ENCODE measurements at places on chromosomes 3 and 15.

- DNase-seq: peak; percentile 59
Measured at GRCh38 chr3:170033489-170033888, 4.3 kb upstream of the GPR160 start.

DNA sequence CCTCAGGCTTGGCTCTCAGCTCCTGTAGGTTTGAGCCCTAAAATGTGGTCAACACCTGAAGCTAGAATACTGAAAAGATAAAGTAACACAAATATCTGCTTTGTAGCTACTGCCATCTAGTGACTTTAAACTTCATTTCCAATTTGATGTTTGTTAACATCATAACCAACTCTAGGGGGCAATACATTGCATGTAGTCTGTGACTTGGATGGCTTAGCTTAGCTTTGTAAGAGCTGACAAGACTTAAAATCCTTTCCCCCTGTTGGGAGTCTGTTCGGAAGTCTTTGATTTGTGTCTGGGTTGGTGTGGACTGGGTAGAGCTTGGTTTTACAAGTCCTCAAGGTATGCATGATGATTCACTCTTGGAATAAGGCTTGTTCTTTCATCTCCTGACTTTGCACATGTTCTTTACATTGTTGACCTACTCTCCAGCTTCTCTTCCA, 51.7 kb downstream of the SCN11A start:
- no peak for DNase-seq

- DNase-seq: no peak
Measured at GRCh38 chr3:13473020-13473419, 7.1 kb upstream of the HDAC11 start.

DNA sequence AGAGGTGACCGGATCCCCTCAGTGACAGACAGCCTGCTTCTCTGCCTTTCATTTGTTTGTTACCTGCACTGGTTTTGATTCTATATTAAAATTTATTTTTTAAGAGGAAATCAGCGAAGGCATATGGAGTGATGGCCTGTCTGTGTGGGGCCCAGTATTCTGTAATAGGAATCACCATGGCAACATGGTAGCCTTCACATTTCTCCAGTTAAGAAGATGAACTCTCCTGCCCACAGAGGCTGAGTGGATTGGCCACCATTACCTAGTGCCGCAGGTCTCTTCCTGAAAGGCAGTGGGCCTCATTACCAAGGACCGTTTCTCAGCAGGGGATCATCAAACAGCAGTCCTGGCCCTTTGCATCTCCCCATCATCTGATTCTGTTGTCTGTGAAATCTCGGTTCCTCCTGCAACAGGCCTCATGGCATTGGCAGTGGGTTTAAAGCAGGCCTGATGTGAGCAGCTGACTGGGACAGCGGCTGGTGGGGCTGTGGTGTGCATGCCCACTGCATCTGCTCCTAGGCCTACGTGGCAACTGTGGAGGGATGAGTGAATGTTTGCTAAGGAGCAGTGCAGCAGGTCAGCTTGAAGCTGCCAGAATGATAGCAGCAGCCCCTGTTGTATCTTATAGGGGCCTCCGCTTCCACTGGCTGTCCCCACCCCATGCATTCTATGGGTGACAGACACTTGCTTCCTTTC, 114.5 kb downstream of the CHCHD6 start:
- no peak for DNase-seq

- DNase-seq: no peak
Measured at GRCh38 chr3:107956991-107957900, 133.6 kb downstream of the CD47 start.

GRCh38 chr3:158974904-158975303, 173.1 kb downstream of the MFSD1 start:
- DNase-seq: no peak

DNA sequence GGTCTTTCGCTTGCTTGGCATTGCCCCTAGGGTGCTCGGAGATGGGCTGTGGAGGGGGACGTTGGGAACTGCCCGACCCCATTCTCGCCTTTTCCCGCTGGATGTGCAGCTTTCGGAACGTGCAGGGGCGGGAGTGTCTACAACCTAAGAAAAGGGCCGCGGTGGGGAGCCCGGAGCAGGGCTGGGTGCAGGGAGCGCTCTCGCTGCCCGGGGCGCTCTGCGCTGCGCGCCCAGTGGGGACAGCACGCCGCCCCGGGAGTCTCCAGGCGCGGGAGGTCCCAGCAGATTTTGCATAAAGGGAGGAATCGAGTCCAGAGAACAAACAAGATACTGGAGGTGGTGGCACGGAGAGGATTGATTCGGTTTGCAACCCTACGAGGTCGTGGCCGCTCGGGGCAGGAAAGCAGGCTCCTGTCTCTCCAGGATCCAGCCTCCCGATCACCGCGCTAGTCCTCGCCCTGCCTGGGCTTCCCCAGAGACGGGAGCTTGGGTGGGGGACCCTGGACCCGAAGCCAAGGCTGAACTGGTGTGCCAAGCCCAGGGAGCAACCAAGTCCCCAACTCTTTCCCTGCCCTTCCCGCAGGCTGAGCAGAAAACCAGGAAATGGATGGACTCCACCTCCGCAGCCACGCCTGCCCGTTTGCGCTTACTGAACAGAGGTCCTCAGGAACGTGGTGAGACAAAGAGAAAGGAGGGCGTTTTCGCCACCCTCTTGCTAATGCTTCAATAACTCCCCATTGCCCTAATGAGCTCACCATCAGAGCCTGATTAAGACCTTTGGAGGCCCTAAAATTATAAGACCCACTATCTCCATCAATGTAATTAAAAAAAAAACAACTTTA, 59.7 kb downstream of the NOX5 start:
- no peak for DNase-seq

DNA sequence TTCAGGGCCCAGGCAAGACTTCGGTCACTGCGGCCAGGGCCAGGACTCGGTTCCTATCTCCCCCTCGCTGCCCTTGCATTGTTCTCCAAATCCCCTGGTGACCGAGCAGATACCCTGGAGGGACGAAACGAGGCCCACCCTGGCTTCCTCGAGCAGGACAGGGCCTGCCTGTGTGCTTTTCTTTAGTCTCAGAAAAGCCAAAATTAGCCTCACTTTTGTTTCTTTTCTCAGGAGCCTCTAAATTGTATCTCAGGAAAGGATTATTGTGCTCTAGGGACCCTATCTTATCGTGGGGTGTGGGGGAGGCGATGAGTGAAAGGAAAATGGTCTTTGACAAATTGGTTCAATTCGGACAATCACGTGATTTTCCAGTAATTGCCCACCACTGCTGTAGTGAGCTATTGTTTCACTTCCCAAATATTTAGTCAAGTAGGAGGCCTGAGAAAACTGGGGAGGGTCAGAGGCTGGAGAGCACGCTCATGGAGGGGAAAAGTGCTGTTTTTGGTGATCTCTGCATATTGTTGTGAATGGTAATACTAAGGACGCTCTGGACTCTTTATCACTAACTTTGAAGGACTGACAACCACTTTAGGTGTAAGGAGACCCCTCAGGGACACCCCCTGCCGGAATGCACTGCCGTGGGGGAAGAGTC, 61.6 kb downstream of the TMEM44 start:
- DNase-seq: no peak

DNA sequence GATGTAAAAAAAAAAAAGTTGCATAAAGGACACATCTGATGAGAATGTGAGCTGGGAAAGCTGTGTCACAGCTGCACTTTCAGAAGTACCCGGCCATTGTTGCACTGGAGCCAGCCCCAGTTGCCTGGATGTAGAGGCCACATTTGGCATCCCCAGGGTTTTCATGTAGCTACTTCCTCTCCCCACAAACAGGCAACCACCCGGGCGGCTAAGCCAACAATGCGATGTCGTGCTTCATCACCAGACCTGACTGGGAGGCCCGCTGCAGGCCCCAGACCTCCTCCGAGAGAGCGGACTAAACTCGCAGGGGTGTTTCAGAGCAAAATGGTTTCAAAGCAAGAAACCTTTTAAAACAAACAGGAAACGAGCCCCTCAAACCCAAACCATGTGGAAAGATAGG, 142.3 kb downstream of the TMCO5A start:
- no peak for DNase-seq

DNA sequence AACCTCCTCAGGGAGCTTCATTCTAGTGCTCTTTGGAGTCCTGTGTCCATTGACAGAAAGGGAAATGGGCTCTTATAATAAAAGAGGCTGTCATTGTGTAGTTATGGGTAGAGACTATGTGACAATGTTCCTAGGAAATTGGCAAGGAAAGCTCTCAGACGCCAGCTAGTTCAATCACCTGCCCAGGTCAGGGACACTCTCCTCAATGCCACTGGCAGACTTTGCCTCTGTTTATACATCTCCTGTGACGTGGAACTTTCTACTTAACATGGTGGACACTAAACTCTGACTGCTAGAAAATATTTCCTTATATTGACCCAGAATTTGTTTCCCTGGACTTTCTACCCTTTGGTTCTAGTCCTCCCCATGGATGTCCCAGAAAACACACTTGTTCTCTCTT, 2.8 kb downstream of the EFCAB12 start:
- no peak for DNase-seq

- DNase-seq: no peak
Measured at GRCh38 chr3:34024447-34025240, 226.2 kb downstream of the PDCD6IP start.

DNA sequence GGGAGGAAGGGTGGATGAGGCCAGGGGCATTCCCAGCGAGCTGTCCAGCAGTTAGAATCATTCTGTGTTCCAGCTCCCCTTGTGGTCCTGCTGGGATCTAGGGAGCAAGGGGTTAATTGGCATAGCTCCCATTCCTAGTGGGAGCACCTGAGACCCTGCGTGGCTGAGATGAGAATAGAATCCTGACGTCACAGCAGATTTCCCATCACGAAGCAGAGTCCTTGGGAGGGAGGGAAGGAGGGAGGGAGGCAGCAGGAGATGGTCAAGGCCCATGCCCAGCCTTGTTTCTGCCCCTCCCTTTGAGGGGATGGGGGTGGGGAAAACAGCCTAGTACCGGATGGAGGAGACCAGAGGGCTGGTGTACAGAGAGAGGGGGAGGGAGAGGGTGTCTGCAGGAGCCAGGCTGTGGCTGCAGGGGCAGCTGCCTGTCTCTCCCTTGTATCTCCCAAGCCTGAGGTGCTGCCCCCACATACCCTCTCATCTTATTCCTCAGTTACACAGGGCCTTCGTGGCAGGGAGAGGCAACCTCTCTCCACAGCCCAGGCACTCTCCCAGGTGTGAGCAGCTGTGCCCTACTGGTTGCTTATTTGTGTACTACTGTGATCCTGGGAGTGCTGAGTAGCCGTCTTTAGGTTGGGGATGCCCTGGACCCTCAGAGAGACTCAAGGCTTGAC, 5.4 kb downstream of the TYRO3 start:
- DNase-seq: no peak

DNA sequence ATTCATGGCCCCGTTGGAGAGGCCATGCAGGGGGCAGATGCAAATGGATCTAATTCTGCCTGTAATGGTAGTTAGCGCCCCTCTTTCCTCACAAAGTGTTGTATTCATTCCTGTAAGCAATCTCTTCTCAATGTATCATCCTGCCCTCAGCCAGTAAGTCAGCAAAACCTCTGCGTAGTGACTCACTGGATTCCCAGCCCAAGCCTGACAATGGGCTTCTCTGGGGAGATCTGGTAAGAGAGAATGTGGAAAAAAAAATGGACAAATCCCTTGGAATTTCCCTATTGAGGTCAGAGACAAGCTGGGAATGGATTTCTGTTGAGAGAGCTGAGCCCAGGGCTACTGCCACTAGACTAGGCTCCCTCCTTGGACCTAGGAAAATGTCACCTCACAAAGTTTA, 25.4 kb downstream of the ADPGK start:
- no peak for DNase-seq

DNA sequence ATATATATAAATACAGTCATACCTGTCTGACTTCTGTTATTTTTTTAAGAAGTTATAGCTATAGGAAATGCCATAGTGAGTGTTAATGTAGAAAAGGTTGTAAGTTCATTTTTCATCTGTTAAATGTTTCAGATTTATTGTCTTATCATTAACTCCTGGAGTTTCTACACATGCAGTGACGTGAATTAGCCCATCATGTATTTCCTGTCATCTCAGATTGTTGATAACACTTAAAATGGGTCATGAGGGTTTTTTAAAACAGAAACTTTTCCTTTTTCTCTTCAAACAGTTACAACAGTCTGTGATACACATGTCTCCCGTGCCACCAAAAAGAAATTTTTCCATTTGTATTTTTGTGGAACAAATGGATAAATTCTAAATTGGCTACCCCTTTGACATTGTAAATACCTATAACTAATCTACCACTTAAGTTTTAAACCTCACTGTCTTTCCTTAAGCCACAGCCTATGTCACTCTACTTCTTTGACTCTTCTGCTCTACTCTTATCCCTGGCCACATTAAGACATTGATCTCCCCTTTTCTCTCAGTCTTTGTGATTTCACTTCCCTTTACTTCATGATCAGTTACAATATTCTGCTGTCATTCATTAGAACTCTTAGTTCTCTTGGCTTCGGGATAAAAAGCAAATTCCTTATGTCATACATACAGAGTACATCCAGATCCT, 89.1 kb downstream of the NEO1 start:
- DNase-seq: no peak

DNA sequence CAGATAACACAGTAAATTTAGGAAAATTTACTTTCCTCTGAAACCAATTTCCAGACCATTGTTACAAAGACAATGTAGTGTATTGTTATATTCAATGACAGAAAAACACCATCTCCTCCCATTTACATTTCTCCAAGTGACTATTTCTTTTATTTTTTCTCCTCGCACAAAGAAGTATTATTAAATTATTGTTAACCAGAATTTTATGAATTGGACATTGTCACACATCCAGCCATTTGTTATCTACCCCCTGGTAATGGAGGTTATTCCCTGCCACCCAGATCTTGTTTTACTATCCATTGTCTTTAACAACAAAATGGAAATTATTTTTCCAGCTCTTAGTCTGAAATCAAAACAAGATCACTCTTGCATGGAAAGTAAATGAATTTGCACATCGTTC, 511.3 kb downstream of the FGF12 start:
- DNase-seq: no peak

- no peak for DNase-seq
Measured at GRCh38 chr3:182424006-182424405, 369.3 kb upstream of the ATP11B start.

GRCh38 chr3:23239211-23240068, 36.3 kb downstream of the UBE2E2 start:
- DNase-seq: no peak

- no peak for DNase-seq
Measured at GRCh38 chr3:136146981-136147729, 49.0 kb downstream of the MSL2 start.

- no peak for DNase-seq
Measured at GRCh38 chr3:21894459-21895340, 143.7 kb upstream of the ZNF385D start.

- no peak for DNase-seq
Measured at GRCh38 chr15:42544853-42545629, 3.6 kb downstream of the LRRC57 start.

DNA sequence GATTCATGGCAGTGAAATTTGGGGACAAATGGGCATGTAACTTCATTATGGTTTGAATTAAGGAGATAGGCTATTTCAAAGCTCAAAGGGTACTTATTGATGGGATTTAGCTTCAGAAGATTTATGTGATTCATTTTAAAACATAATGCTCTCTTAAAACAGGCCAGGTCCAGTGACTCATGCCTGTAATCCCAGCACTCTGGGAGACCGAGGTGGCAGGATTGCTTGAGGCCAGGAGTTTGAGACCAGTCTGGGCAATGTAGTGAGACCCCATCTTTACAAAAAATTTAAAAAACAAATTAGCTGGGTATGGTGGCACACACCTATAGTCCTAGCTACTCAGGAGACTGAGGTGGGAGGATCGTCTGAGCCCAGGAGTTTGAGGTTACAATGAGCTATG, 11.5 kb downstream of the THAP10 start:
- DNase-seq: no peak

Data from CD4-positive, alpha-beta T cell treated with Interleukin-15 for 1 hour (primary cell).